ENCODE measurements at places on chromosomes 2 and 18.

- no peak for DNase-seq
These were observed 676.4 kb upstream of the CHAC2 start for GRCh38 chr2:53091183-53091582.

DNA sequence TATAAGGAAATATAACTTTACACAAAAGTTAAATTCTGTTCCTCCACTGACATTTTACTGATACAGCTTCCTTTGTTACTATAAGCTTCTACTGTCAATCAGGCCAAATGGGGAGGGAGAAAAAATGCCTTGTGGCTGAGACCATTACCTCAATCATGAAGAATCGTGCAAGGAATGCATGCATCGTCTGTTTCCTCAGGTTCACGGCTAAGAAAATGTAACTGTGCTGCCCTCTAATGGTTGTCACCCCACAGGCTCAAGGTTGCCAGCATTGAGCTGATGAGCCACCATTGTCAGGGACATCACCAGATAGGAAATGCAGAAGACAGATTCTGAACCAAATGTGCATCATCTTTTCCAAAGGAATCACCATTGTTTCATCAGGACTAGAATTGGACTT is 426.9 kb downstream of the CDH2 start:
- no peak for DNase-seq

GRCh38 chr2:238728330-238729260 is 119.3 kb upstream of the TWIST2 start:
- no peak for DNase-seq

- no peak for DNase-seq
These were observed 78.4 kb downstream of the NCKAP5 start for GRCh38 chr2:133489641-133490410.

DNA sequence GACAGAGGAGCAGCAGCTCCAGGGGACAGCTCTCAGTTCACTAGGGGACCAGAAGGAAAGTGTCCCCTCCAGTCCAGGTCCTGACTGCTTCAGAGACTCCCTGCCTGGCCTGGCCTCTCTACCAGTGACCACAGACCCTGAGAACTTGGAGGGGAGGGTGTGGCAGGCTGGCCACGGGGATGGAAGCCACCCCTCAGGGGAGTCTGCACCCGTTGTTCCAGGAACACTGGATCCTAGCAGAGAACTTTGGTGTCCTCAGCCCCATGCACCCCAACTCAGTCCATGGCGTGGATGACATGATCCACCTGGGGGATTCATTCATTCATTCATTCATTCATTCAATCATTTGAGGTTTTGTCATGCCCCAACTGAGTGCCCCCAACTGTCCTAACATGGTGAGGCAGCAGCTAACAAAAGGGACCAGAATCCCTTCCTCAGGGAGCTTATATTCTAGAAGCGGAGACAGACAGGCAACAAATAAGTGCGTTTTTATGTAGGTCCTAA is 31.9 kb downstream of the MYO7B start:
- no peak for DNase-seq

GRCh38 chr18:69326094-69326493 is 74.6 kb upstream of the DOK6 start:
- DNase-seq = no peak

DNA sequence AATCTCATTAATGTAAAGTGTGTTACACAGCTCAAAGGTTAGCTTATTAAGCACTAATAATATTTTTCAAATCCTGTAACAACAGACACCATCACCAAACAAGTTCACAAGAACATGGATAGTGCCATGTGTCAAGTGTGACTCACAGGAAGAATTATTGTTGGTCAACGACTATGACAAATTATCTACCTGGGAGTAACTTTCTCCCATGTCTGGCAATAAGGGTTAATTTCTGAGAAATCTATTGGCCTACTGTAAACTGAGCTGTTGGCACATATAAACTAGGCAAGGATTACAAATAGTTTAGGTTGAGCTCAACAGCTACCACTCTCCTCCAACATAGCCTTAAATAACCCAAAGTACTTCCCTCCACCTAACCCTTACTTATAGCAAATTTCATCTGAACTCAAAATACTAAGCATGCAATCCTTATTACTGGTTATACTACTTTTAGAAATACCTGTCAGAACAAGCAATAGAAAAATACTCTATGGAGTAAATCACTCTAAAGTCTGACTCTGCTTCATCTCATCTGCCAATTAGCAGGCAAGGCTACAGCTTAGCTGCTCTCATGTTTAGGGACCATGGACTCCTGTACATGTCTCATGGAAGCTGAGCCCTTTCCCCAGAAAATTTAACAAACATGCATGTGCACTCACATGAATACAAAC is 223.0 kb downstream of the NBAS start:
- DNase-seq = no peak

GRCh38 chr18:28588884-28589549 is 412.1 kb upstream of the CDH2 start:
- no peak for DNase-seq

- peak; percentile 73 for DNase-seq
These were observed 14.3 kb upstream of the TANC1 start for GRCh38 chr2:158953926-158954763.

- no peak for DNase-seq
These were observed 16.3 kb upstream of the SERPINB5 start for GRCh38 chr18:63460414-63460813.

DNA sequence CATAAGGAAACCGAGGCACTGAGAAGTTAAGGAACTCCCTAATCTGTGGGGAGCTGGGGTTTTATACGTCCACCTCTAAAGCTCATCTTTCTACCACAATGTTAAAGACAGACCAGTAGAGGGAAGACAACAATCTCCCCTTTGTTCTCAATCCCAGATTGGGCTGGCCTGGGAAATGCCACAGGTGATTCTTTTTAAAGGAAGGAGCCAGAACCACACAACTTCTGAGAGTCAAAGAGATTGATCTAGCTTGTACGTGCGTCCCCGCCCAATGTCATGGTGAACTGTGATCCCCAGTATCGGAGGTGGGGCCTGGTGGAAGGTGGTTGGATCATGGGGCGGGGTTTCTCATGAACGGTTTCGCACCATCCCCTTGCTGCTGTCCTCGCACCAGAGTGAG is 81.8 kb upstream of the LCLAT1 start:
- no peak for DNase-seq

- DNase-seq = no peak
These were observed 145.3 kb upstream of the AQP4 start for GRCh38 chr18:27010784-27011183.

DNA sequence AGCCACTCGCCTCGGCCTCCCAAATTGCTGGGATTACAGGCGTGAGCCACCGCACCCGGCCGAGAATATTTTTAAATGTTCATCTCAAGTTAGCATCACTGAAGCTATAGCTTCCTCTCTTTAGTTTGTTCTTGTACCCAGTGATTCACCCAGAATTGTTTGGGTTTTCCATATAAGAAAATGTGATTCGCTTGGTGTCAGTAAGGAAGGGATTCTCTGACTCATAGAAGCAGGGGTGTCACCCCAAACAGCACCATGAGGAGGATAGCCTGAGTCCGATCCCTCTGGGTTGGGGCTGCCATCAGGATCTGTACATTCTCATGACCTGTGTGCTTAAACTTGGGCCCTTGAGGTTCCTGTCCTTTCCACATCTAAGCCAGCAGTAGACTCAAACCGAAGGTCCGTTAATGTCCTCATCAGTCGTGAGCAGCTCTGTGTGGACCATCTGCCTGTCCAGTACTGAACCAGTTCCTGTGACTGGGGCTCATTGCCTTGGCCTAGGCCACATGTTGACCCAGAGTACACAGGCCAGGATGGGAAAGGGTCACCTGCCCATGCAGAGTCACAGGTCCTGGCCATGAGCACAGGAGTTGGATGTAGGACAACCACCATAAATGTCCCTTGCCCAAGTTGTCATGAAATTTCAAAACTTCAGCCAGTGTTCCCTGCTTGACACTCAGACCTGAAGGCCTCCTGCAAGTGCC is 311.9 kb downstream of the GBX2 start:
- no peak for DNase-seq

DNA sequence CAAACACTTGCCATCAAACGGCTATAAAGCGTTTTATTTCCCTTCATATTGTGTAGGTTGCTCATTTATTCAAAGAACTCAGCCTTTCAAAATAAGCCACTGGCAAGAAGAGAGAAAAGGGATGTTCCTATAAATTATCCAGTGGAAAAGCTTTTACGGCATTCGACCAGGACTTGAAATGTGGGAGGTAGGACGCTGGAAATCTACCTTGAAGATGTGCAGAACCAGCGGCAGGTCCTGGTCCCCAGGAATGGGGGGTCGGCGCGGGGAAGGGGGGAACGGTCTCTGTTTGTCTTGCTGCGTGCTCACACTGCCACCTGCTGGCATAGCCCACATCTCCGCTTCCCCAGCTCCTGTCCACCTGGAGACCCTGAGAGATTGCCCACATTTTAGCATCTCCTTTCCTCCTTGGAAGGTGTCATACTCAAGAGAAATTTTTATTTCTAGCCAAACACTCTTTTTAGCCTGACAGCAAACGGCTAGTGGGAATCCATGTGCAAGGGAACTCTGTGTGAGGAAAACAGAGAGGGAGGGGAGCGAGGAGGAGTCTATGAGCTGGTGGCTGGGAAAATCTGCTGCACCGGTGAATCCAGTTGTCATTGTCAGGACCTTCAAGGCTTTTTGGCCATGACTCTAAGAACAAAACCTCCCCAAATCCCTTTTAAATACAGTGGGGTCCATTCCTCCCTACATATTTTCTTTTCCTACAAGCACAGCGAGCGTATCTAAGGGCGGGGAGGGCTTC is 349.0 kb upstream of the PKDCC start:
- no peak for DNase-seq

DNA sequence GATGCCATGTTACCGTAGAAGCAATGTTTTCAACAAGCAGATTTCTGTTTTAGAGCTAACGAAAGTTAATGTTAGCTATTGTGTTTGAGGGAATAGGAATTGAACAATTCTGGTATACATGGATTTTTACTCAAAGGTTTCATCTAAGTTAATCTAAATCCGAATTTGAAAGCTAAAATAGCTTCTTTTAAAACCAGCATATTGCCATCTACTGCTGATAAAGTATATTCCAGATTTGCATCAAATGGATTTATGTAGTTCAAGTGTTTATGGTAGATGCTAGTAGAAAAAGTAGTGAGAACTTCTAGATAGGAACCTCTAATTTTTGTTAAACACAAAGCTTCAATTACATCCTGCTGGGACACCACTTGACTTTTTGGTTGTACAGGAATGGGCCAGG is 1569.5 kb upstream of the NXPH2 start:
- DNase-seq = no peak
